ENCODE measurements at places on chromosomes 5 and 9.

- no peak overlapping the region for H3K27ac ChIP-seq
- DNase-seq, result no peak
- peaks cover 9% of the 10 kb centered on the region for H3K4me1 ChIP-seq
- no peaks in the 10 kb centered on the region for H3K27me3 ChIP-seq
- no peak overlapping the region for H3K4me3 ChIP-seq
Observed at GRCh38 chr5:81776258-81776657, 25.4 kb upstream of the SSBP2 start.

GRCh38 chr5:89097103-89097502 is 214.1 kb upstream of the MEF2C start:
- no peaks in the 10 kb centered on the region for H3K4me1 ChIP-seq
- DNase-seq, result no peak
- no peaks in the 10 kb centered on the region for H3K36me3 ChIP-seq
- H3K27ac ChIP-seq, result no peak overlapping the region

DNA sequence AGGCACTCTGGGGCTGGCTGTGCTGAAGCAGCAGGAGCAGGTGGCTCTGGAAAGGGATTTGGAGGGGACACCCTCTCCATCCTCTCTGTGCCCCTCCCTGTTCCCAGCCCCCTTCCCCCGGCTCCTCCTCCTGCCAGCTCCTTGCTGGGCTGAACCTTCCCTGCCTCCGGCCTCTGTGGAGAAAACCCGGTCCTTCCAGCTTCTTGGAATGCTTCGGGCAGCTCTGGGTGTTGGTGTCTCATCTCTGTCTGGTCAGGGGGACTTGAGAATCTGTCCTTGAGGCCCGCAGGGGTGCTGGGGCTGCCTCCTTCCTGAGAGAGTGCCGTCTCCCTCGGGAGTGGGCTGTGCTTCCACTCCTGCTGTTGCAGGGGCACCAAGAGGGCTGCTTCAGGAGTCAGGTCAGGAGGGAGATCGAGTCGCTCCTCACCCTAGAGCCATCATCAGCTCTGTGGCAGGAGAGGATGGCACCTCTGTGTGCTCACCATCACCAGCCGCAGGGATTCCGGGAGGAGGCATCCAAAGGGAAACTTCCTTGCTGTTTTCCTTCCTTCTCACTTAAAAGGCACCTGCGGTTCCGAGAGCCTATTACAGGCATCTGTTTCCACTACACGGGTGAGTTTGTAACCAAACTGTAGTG is 30.6 kb downstream of the NDUFS6 start:
- no peaks in the 10 kb centered on the region for H3K36me3 ChIP-seq
- no peaks in the 10 kb centered on the region for H3K27me3 ChIP-seq
- H3K4me3 ChIP-seq, result no peak overlapping the region
- DNase-seq, result no peak
- H3K27ac ChIP-seq, result no peak overlapping the region

GRCh38 chr5:83931969-83932368 is 211.3 kb upstream of the HAPLN1 start:
- H3K27me3 ChIP-seq, result no peaks in the 10 kb centered on the region
- H3K27ac ChIP-seq, result no peak overlapping the region
- H3K4me3 ChIP-seq, result no peak overlapping the region
- DNase-seq, result no peak

DNA sequence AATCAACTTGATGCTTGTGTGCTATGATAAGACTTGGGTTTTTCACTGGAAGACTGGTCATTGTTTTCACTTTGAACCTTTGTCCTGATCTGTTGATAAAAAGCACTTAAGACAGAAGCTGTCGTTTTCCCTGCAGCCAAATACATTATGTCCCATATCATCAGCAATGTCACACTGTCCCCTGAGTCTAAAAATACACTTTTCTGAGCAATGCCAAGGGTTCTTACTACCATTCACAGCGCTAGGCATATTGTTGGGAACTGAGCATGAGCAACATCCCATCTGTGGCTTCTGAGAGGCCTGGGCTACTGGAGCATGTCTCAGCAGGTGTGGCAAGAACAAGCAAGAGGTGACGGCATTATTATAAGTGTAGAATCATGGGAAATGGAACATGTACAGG is 81.8 kb downstream of the SEMA6A start:
- no peaks in the 10 kb centered on the region for H3K27me3 ChIP-seq
- H3K27ac ChIP-seq, result no peak overlapping the region
- DNase-seq, result no peak
- no peaks in the 10 kb centered on the region for H3K36me3 ChIP-seq
- H3K4me3 ChIP-seq, result no peak overlapping the region

- no peak overlapping the region for H3K4me3 ChIP-seq
- H3K4me1 ChIP-seq, result no peaks in the 10 kb centered on the region
- H3K27me3 ChIP-seq, result no peaks in the 10 kb centered on the region
- H3K27ac ChIP-seq, result no peak overlapping the region
- no peak for DNase-seq
- H3K36me3 ChIP-seq, result no peaks in the 10 kb centered on the region
Observed at GRCh38 chr5:18091142-18091541, 456.9 kb downstream of the TAF11L14 start.

DNA sequence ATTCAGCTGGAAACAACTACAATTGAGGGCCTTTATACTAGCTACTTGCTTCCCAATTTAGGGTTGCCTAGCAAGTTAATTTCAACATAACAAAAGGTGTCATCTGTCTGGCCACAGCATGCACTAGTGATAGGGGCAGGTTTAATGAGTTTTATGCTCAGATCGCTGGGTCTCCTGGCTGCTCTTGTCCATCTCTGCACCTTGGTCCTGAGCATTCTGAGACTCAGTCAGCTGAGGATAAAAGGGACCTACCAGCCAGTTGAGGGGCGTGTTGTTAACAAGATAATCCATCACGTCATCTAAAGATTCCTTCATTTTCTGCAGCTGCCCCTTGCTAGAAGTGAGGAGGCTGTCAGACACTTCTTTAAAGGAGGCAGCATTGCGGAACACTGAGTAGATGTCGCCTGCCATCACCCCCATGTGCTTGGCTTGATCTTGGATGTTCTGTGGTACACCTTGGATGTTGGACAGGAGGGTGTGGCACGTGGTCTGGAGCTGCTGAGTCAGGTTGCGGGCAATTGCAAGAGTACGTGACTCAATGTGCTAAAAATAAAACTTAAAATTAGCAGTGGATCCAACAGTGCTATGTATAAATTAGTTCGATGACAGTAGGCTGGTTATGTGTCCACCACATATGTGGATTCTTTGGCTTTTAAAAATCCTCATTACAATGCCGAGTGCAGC is 11.0 kb downstream of the PLIN2 start:
- peaks cover 10% of the 10 kb centered on the region for H3K36me3 ChIP-seq
- H3K27ac ChIP-seq, result no peak overlapping the region
- no peak for DNase-seq
- H3K4me1 ChIP-seq, result peaks cover 4% of the 10 kb centered on the region

DNA sequence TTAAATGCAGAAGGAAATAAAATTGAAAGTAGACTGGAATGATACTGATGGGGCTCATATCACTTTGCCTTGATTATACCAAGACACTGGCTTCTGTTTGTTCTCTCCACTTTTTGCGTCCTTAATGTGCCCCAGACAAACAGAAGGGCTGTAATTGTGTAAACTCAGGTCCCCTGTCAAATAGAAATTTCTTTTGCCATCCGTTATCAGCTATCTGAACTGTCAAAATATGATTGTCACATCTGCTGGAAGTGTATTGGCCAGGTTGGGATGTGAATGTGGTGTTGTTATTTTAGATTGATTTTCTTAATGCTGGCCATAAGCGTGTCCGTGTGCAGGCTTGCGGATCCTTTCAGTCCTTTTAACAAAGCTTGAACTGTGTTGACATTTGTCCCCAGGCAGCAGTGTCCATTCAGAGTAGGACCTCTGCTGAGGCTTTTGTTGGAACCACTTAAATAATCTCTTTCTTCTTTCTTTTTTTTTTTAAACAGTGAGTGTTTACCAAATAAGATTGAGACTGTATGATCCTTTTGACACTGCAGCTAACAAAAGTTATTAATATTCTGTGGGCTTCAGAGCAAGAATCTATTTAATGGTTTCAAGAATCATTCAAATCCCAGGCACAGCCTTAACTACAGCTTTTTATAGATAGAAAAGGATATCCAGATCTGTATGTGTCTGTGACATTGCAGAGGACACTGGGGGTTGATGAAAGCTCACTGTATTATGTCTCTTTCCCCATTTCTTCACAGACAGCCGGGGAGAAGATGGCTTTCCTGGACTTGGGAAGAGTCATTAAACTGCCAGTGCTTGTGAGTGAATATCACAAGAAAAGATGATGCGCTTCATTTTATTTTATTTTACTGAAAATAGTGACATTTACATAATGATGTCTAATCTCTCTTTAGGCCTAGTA is 171.7 kb downstream of the ZNF608 start:
- no peak overlapping the region for H3K4me3 ChIP-seq
- no peak for DNase-seq
- no peaks in the 10 kb centered on the region for H3K36me3 ChIP-seq
- no peak overlapping the region for H3K27ac ChIP-seq
- H3K27me3 ChIP-seq, result no peaks in the 10 kb centered on the region

GRCh38 chr9:90037146-90037797 is 432.5 kb downstream of the GADD45G start:
- no peak for DNase-seq
- H3K4me3 ChIP-seq, result no peak overlapping the region
- no peak overlapping the region for H3K27ac ChIP-seq
- H3K4me1 ChIP-seq, result no peaks in the 10 kb centered on the region

DNA sequence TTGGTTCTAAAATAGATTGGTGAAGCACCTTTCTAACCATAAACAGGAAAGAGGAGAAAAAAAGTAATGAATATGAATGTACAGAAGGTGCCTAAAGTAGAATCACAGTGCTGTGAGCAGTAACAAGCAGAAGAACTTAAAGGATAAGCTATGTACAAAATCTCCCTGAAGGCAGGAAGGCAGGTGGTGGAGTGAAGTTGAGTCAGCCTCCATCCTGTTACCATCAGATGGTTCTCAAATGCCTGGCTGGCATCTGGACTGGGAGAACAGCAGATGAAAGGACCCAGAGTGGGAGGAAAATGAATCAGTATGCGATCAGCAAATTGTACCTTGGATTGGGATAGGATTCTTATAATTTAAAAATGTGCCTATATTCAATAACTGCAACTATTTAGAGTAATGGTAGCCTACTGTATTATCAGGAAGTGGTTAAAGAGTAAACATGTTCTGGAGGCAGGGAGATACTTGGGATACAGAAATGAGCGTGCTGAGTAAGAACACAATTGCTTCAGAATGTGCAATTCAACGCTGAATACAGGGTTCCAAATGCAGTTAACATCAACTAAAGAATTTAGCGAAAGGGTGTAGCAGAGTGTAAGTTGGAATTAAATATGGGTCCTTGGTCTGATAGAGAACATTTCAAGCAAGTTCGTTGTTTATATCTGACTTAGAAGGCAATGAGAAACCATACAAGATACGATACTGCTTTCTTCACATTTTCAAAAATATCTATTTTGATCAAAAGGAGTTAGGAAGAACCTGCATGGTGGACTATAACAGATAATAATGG is 21.1 kb upstream of the FER start:
- DNase-seq, result no peak
- H3K4me3 ChIP-seq, result peak overlapping the region; percentile 64
- no peaks in the 10 kb centered on the region for H3K36me3 ChIP-seq
- H3K27ac ChIP-seq, result no peak overlapping the region
- no peaks in the 10 kb centered on the region for H3K4me1 ChIP-seq
- H3K27me3 ChIP-seq, result no peaks in the 10 kb centered on the region

GRCh38 chr9:129012343-129012742 is 15.8 kb downstream of the SH3GLB2 start:
- peaks cover 27% of the 10 kb centered on the region for H3K36me3 ChIP-seq
- no peaks in the 10 kb centered on the region for H3K27me3 ChIP-seq
- DNase-seq, result no peak
- H3K27ac ChIP-seq, result no peak overlapping the region

DNA sequence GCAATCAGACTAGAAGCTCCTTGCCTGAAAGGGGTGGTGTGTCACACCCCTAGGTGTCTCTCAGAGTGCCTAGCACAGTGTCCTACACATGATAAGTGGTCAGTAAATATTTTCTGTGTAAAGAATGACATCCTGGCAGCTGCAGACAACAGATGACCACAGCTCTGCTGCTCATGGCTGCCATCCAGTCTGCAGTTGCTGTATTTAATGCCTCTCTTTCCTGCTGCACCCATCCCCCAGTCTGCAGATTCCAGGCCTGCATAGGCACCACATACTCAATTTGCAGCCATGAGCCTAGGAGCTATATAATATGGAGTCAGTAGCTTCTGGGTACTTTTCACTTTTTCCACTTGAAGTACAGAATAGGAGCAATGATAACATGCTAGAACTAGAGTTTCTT is 94.9 kb upstream of the NR4A3 start:
- no peaks in the 10 kb centered on the region for H3K27me3 ChIP-seq
- H3K4me1 ChIP-seq, result no peaks in the 10 kb centered on the region
- no peak overlapping the region for H3K4me3 ChIP-seq
- no peak for DNase-seq
- no peaks in the 10 kb centered on the region for H3K36me3 ChIP-seq

- no peak within 1 kb of the TSS for H3K27ac ChIP-seq
- H3K36me3 ChIP-seq, result no peaks in the 10 kb centered on the region
- no peaks in the 10 kb centered on the region for H3K4me1 ChIP-seq
- no peak within 1 kb of the TSS for H3K4me3 ChIP-seq
- peaks cover 12% of the 10 kb centered on the region for H3K27me3 ChIP-seq
Observed at GRCh38 chr5:148653836-148654781, at the start of gene HTR4. HTR4 (minus strand) TSS chr5:148654527; CDS start chr5:148637014, 17,513 bp downstream.

DNA sequence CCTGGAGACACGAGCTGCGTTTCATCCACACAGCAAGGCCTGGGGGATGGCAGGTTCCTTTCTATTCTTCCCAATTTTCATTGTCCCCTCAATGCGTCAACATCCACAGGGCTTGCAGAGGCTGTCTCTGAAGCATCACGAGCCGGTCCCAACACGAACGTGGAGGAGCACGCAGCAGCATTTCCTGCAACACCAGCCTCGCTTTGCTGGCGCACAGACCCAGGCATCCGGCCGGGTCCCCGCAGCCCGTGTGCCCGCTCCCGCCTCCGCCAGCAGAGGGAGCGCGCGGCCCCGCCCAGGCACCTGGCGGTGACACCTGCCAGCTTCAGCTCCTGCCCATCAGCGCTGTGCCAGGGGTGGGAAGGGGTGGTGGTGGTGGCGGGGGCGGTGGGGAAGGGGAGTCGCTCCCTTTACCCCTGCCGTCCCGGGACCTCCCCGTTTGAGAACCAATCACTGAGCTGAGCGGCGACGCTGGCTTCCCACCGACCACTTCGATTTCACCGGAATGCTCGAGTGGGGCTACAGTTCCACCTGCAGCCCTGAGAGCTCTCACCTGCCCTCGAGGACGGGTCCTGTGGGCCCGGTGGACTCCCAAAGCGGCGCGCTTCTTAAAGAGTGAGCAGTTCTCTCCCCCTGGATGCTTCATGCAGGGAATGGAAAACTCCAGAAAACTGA is 464.5 kb downstream of the ICE1 start:
- no peaks in the 10 kb centered on the region for H3K4me1 ChIP-seq
- no peak overlapping the region for H3K4me3 ChIP-seq

- no peak overlapping the region for H3K27ac ChIP-seq
- DNase-seq, result no peak
- H3K4me1 ChIP-seq, result no peaks in the 10 kb centered on the region
- no peak overlapping the region for H3K4me3 ChIP-seq
- H3K27me3 ChIP-seq, result no peaks in the 10 kb centered on the region
Observed at GRCh38 chr5:94658272-94658671, 39.8 kb downstream of the SLF1 start.

All from prostate gland (tissue), 2 donors.